Stimulated activated CD8-positive, alpha-beta memory T cell treated with anti-CD3 and anti-CD28 coated beads, Interleukin-4, amount 100 ng/mL, for 1 hour (primary cell): ENCODE measurements at places on chromosomes 1 and 21.

DNA sequence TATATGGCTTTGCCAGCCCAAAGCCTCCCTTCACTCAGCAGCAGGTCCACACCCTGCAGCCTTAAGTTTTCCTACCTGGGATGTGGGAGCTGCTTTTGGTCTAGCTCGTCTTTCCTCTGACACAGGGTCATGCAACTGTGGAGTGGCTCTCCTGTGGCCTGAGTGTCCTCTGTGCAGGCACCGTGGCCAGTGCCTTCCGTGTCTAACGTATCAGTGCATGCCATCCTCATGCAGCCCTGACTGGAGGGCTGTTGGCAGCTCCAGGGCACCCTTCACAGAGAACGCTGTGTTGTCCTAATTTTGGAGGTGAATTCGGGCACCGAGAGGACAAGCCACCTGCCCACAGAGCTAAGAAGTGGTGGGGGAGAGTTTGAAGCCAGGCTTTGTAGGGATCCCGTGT, 25.7 kb upstream of the C1orf174 start:
- DNase-seq = no peak

DNA sequence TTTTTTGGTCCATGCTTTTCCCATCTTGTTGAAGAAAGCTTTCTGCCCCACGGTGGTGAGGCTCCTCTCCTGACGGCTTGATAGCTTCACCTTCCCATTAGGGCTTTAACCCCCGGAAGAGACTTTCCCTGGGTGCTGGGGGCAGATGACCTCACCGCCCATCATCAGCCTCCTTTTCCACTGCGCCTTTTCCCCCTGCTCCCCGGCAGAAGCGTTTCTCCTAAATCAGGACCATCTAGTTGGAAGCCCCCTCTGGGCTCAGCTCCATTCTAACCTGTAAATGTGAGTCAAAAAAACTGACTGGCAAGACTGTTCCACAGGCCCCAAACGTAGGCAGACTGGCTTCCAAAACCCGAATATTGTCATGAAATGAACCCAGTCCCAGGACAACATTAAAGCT, 6.7 kb downstream of the POFUT2 start:
- no peak for DNase-seq

GRCh38 chr1:39825432-39825941, 36.8 kb upstream of the BMP8B start:
- no peak for DNase-seq

DNA sequence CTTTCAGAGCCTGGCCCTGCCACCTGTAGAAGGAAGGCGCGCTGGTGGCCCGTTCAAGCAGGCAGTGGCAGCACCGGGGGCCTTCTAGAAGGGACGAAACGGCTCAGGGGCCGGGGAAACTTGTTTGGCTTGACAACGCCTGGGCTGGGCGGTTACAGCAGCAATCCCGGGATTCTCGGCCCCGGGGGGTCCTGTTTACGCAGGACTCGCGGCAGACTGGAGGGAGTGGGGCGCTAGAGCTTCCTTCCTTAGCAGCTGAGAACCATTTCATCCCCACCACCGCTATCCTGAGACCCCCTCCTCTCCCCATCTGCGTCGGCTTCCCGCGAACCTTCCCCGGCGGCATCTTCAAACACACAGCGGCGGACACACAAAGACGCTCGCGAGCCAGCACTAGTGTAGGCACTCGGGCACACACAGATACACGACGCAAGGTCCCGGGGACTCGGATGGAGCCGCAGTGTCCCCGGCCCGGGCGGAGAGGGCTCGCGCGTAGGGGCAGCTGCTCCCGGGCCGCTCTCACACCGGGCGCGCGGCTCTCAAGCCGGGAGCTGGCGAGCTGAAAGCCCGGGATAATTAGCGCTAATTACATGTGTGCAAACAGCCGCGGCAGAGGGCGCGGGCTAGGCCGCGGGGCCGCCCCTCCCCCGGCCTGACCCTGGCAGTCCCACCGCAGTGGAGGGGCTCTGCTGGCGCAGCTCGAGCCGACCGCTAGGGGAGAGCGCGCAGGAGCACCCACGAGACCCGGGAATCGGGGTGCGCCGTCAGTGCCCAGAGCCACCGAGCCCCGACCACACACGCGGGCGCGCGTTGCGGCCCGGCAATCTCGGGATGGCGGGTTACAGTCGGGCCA, 271.4 kb downstream of the FOXD2 start:
- DNase-seq = no peak

DNA sequence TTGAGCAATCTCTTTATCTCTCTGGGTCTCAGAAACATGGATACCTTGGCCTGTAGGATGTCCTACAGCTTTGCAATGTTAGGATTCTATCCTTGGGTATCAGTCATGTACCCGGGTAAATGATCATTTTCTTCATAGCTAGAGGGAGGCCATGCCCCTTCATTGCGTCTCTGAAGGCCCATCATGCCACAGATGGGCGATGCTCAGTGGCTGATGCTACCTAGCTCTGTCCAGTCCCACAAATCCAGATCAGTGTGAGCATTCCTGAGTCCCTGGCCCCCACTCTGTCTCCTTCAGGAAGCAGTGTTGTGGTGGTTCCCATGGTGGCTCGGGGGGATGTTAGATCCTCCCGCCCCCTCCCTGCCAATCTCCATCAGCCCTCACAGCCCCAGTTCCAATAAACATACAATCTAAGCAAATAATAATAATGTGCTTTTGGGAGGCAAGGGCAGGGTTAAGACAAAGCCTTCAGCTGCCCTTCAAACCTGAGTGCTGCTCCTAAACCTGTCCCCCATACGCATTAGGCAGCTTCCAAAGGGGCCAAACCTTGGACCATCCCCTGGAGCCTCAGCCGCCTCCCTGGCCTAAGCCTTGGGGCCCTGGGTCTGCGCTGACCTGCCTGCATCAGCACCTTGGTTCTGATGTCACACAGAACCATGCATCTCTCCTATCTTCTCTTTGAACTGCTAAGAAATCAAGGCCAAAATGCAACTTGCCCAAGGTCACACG, 681 bp upstream of the GPR61 start:
- DNase-seq = no peak

DNA sequence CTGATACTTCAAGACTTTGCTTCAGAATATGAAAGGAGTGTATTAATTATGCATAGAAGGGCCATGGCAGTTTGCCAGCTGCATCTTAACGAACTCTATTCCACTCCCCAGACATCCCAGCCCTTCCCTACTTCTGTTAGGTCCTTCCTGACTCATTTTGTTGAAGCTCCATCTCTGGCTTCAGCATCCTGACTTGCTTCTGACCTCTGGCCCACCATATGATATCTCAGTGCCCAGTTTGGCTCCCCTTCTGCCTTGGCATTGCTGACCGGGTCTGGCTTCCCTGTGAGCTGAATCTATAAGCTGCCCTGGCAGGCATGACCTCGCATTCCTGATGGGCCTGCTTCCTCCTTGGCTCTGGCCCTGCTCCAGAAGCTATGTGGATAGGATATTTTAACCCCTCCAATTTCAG, 27.6 kb upstream of the ARHGAP29 start:
- no peak for DNase-seq

- DNase-seq = no peak
Measured at GRCh38 chr1:91619881-91620280, 119.2 kb downstream of the CDC7 start.

DNA sequence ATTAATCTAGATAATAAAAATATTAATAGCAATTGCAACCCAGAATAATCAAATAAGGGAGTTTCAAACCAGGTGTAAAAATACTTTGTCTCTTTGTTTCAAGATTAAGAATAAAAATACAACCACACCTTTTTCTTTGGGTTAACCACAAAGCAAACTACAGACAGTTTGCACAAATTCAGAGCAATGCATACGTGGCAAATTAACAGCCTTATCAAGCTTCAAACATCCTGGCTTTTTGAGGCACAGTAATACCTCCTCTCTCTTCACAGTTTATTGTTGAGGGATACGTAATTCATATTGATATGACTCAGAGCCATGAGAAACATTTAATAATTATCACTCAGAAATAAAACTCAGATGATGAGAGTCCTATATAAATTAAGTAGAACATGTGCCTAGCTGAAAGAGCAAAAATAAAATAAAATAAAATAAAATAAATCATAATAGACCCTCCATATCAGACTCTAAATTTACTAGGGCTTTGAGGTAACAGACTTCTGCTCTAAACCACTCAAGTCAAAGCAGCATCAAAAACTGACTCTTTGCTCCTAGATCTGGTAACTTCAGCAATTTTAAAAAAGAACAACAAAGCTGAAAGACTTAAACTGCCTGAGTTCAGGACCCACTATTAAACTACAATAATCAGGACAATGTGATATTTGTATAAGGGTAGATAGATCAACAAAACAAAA, 11.4 kb downstream of the EDEM3 start:
- no peak for DNase-seq

DNA sequence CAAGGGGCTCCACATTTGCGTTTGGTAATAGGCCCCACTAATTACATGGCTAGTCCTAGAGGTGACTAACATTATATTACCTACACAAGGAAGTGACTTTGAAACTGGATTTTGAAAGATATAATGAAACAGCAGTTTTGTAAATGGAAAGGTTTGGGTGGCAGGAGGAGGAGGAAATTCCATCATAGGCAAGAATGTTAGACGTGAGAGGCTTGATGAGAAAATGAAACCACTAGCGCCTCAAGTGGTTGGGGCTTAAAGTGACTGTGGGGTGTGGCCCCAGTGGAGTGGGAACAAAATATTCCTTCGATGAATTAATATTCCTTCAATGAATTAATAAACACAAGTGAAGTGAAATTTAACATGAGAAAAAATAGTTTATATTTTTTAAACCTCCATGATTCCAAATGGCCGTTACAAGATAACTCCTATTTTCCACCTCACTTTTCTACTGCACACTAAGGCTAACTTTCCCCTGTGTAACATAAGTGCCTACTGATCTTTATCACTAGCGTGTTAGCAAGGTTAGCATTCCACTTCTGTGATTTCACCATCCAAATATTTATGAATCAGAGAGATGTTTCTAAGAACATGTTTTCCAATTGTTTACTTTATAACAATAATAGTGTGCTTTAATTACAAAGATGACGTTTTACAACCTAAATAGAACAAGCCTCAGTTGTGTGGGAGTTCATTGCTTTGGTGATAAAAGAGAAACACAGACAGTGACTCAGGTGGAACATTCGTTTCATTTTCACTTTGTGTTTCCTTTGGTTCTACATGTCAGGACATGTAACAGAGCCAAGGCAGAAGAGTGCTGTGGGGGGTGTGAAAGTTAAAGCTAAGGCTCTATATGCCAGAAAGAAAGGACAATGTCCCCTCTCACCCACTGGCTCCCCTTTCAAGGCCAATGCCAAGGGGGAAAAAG, 12.5 kb upstream of the ATF3 start:
- DNase-seq = no peak

GRCh38 chr1:234515821-234516241, 36.9 kb upstream of the TARBP1 start:
- DNase-seq = no peak

DNA sequence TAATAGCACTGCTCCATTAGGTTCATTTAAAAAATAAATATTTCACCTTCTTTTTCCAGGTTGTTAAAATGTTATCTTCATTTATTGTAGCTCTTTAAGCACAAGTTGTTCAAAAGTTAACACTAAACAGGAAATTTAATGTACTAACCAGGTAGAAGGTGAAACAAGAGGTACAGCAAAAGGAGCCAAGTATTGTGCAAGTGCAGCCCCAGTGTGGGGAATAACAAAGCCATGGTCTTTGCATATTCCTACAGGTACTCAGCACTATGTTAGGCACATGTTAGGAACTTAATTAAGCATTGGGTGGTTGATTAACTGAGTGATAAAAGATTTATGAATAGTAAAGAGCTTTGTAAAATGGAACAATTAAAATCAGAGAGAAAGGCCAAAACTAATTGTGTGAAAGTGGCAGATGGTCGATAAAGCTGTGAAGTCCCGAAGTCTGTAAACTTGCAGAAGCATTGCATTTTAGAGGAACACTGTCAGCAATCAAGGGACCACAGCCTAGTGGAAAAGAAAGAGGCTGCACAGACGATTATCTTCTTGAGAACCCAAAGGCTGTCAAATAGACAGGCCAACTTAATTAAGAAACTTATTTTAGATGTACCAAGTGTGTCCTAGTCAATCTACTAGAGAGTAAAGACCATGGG, 185.8 kb downstream of the SLC44A5 start:
- no peak for DNase-seq

GRCh38 chr1:62912028-62912638, 128.2 kb downstream of the ATG4C start:
- DNase-seq = no peak

DNA sequence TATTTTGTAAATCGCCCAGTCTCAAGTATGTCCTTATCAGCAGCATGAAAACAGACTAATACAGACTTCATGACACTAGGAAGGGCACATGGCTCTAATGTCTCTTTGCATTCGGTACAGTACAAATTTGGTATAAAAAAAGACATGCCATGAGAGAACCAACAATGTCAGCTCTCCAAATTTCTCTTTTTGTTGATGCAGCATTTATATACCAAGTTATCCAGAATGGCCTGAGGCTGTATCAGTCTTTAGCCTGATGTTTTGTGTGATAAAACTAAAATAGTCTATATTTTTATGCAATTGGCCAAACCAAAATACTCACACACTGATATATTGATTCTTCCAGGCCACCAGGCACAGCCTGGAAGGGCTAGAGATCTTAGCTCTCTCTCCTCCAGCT, 124.3 kb upstream of the SAMSN1 start:
- no peak for DNase-seq

GRCh38 chr1:206011057-206011456, 7.9 kb upstream of the RAB7B start:
- DNase-seq = no peak

DNA sequence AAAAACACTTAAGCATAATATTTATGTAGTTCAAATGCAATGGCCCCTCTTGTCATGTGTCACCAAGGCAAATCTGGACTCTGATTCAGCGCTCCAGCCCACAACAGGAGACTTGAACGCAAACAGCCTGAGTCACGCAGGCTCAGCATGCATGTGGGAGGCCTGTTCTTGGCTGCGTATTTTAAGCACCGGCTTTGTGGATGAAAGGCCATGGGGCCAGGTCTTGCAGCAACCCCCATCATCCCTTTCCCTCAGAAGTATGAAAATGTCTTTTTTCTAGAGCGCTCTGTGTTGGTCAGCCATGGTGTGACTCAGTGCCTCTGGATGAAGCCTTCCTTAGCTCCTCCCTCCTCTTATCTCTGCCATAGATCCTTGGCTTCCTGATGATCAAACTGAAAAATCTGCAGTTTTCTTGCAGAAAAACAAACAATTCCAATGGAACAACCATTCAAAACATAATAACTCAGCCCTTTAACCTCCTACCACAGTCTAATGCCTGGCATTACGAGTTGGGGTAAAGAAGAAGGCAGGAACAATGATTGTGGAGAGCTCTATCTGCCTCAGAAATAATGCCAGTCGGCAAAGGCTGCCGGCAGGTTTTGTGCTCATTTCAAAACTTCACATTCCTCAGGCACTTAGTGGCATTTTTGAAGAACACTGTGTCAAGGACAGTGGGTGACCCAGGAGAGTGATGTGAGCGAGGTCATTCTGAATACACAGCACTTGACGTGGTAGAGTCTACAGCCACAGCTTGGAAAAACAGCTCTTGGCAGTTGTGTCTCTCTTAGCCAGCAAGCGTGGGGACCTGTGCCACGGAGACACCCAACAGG, 167.5 kb downstream of the CLIC6 start:
- DNase-seq = no peak
